ENCODE measurements at places on chromosomes 1 and 21. TPM values are rescaled to one million over a fixed set of nuclear protein-coding genes. Genes with fewer than 3 reads are reported as not detected.

DNA sequence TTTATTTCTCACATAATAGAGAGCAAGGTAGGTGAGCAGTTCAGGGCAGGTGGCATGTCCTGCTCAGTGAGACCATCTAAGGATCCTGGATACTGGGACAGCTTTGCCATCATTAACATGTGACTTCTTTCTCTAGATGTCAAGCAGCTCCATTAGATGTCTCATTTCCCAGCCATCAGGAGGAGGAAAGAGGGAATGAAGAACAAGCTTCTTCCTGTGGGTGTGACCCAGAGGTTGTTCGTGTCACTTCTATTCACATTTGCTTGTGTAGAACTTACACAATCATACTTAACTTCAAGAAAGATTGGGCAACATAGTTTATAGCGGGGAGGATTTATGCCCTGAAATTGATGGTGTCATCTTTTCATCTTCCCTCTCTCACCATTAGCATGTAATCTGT is 169.2 kb upstream of the B3GALT2 start:
- DNase-seq, result no peak

- DNase-seq, result no peak
Measured at GRCh38 chr1:67908250-67908936, 75.1 kb upstream of the GNG12 start.

GRCh38 chr1:119253366-119253765 is 112.9 kb upstream of the WARS2 start:
- no peak for DNase-seq

DNA sequence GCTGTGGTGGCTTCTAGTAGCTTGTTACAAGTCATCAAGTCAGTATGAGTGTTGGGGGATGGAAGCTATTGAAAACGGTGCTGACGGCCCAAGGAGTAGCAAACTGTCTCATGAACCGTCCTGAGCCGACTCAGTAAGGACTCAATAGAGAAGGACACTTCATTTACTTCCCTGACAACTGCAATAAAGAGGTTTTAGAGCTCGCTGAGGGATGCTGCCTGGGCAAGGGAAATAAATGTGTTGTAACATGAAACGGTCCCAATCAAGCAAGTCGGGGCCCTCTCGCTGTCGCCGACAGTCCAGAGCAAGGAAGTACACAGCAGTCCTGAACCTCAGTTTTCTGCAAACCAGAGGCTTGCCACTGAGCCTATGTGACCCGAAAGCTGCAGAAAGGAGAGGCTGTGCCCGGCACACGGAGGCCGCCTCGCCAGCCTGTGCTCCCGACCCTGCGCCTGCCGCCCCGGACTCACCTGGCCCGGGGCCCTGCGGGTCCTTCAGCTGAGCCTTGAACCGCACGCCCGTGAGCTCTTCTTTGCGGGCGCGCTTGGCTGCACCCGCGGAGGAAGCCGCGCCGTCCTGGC is 423 bp downstream of the URB1 start:
- peak; percentile 40 for DNase-seq

DNA sequence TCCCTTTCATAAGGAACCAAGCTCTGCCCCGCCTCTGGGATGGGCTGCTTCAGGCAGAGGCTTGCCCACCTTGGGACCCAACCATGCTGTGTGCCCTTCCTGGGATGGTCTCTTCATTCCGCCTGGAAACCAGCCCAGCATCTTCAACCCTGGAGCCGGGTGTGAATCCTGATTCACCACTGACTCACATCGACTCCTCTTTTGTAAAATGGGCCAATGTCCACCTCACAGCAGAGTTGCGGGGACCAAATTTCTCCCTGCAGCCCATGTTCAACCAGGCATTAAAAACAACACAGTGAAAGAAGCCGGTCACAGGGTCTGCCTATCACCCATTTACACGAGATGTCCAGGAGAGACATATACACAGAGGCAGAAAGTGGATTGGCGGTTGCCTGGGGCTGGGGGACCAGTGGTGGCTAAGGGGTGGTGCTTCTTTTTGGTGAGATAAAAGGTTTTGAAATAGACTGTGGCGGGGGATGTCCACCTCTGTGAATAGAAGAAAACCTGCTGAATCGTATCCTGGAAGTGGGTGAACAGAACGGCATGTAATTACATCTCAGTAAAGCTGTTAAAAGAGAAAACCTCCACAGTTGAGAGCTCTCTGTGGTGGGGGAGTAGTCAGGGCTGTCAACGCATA is 6.9 kb upstream of the GPR153 start:
- no peak for DNase-seq

- no peak for DNase-seq
Measured at GRCh38 chr1:14435368-14436023, 163.0 kb upstream of the KAZN start.

METTL25B gene
- 44.0 TPM for total RNA-seq

DNA sequence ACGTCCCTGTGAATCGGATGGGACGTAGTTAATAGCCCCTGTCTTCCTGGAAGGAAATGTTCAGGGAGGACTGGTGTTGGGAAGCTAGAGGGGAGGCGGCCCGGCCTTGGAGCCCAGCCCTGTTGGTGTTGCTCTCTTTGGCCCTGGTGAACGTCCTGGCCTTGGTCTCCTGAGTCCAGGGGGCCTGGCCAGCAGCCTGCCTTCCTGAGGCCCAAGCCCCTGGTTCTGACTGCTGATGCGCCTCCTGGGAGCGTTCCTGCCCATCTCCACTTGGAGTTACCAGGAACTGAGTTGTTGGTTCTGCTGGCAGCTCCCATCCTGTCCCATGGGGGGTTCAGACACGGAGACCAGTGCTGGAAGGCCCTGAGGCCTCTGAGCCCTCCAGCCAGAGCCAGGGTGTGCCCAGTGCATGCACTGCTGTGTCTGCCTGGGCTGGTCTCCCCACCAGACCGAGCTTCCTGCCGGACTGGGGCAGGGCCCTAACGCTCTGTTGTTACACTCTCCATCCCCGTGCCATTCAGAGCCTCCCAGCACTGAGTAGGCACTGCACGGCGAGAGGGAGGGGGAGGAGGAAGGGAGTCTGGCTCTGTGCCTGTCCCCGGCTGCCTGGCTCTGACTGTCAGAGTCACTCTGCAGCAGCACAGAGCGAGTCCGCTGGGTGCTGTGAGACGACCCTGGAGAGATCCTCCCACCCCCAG is 382.5 kb upstream of the VAMP3 start:
- DNase-seq, result peak; percentile 22

DNA sequence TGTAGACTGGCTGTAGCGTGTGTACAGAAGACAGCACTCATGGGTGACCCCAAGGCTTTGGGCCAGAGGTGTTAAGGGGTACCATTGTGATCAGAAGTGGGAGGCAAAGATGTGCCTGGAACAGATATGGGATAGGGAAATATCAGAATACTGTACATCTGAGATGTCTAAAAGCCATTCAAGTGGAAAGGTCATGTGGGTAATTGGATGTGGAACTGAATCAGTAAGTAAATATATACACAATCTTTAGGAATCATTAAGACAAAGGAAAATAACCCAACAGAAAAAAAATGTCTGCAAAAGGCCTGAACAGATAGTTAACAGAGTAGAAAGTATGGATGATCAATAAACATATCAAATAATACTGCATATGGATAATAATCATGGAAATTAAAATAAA is 26.5 kb downstream of the OR13G1 start:
- DNase-seq, result no peak

DNA sequence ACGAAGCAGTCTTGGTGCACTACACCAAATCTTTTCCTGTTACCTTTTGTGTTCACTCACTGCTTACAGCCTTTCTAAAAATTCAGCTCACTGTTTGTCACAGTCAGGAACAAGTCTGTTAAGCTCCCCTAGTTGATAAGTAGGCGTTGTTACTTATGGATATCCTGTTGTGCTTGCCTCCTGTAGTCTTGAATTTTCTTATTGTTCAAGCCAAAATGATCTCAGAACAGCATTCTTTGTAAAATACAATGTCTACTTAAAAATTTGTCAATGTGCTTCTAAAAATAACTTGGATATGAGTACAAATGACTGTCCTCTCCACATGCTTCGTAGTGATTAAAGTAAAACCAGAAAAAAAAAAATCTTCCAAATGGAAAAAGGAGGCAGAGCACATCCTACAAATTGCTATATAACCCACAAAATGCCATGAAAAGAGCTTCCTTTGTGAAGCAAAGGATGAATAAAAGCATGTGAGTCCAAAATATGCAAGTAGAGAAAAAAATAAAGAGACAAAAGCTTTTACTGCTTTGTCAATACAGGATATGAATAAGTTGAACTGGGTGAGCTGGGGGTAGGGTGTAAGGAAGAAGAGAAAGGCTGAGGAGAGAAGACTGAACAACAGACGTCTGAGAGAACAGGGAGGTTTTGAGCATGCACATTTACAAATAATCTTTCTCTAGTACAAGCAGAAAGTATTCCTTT is 228.9 kb upstream of the ADGRL4 start:
- no peak for DNase-seq

TARS2 gene
- 51.8 TPM for total RNA-seq

ADAMTS1 gene
- total RNA-seq, result 2.0 TPM

DNA sequence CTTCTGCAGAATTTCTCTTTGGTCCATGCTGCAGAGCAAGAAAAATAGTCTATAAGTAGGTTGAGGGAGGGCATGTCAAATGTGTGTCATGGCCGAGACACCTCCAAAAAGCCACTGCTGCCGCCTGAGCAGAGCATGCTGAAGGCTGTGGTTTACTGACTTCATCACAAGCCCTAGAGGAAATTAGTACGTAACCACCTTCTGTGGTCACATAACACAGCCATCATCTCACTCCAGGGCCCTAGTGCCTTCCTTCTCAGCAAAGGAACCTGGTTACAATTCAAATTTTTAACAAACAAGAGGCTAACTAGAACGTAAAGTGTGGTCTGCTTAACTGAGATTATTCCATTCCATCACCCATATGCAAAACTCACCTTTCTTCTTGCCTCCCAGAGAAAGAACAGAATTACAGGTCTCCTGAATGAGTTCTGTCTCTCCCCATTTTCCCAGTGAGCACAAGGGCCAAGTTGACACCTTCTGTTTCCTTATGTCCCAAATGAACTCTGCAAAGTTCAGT is at the start of gene PTPN22:
Gene PTPN22, minus strand, starts transcription at position 116 of the 517 bp plus-strand sequence.
- peak; percentile 94 for DNase-seq

- DNase-seq, result peak; percentile 95
Measured at GRCh38 chr1:228275430-228276173, 67.8 kb downstream of the OBSCN start.

DNA sequence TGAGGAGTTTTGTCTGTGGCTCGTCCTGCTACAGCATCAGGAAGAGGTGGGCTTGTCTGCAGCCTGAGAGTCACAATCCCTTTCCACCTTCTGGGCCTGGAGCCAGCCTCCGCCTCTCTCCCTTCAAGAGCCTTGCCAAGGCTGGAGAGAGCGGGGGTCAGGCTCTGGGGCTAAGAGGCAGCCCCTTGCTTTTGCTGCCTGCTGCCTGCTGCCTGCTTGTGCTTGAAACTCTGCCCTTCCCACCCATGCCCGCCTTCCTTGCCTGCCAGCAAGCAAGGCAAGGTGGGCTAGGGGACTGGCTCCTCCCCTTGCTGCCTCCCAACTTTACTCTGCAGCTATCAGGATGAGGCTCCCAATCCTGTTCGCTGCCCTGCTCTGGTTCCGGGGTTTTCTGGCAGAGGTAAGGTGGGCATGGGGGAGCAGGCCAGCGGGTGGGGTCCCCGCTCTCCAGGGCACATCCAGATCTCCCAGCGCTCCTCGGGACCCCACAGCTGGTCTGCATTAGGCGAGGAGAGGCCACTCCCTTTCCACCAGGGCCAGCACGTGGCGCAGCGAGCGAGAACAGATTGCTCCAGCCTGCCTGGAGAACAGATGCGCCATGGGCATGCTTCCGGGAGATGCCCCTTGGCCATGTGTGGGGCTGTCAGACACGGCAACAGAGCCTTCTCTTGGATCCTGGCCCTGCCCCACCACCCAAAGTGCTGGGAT is 7.5 kb upstream of the PTPN7 start:
- no peak for DNase-seq

- no peak for DNase-seq
Measured at GRCh38 chr1:45365051-45365450, 24.8 kb upstream of the MUTYH start.

- DNase-seq, result no peak
Measured at GRCh38 chr1:29519788-29520110, 283.4 kb downstream of the PTPRU start.

- DNase-seq, result peak; percentile 97
Measured at GRCh38 chr21:42227909-42228708, 9.2 kb downstream of the ABCG1 start.

- DNase-seq, result no peak
Measured at GRCh38 chr1:200625381-200625824, 4.9 kb upstream of the KIF14 start.

PTPRC gene
- total RNA-seq, result 556 TPM

DNA sequence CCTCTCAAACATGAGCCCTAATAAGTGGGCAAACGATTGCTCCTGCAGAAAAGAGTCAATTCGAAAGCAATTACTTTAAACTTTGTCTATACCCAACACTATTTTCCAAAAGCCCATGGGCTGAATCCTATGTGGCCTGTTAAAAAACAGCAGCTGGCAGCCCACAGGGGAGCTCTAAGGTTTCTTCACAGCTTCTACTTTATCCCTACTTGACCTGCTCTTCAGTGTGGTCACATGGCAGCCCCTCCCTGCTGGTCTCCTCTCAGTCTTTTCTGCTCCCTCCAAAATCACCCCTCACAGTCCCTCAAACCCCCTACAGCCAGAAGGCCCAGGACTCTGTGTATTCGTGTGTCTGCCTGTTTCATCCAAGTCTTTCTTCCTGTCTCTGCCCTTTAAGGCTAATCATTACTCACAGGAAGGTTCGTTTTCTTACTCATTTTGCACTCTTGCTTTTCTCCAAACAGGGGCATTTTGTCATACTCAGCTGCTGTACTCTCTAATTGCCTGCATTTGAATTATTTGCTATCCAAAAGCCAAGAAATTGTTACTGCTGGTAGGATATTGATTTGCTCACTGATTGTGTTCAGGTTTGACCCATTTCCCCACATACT is 62.4 kb upstream of the FAM3B start:
- DNase-seq, result no peak

GRCh38 chr21:42669041-42669440 is 15.6 kb downstream of the PDE9A start:
- DNase-seq, result no peak

GRCh38 chr1:61244114-61244513 is 161.8 kb downstream of the NFIA start:
- DNase-seq, result peak; percentile 43

- DNase-seq, result no peak
Measured at GRCh38 chr1:79614762-79615161, 608.2 kb upstream of the ADGRL4 start.

GRCh38 chr1:23184212-23184934 is 15.7 kb upstream of the LUZP1 start:
- no peak for DNase-seq
